Mesenteric fat pad (tissue), 1 donor: ENCODE measurements at places on chromosomes 2 and 18.

GRCh38 chr2:24380820-24381219 is 20.5 kb upstream of the ITSN2 start:
- DNase-seq = no peak

DNA sequence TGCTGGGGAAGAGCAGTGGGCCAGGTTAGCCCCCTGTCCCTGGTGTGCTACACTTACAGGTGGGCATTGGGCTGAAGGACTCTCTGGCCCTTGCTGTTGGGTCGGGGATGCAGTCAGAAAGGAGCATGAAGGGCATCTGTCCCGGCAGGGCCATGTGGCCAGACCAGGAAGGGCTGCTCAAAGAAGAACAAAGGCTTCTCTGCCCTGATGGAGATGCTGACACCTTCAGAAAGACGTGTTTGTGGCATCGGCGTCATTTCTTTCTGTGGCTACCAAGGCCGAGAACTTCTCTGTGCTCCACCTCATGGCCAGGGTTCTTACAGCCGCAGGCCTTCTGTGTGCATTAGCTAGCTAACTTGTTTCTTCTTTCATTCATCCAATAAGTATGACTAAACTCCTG is 239.1 kb downstream of the FAM210A start:
- DNase-seq = no peak

DNA sequence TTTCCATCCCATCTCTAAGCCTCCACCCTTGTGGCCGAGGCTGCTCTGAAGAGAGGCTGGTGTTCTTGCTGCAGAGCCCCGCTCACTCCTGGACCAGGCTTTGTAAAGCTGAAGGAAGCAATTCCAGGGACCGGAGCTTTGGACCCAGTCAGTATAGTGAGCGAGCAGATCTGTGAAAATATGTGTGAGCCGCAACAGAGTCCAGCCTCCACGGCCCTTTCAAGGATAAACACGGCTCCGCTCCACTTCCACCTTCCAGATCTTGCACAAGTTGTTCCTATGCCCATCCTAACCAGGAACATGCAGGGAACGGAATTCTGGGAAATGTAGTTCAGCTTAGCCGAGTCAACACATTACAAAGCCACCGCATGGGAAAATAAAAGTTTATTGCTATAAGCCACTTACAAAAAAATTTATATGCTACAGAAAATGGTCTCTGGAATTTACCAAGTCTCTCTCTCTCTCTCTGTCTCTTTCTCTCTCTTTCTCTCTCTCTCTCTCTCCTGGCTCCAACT is 151.7 kb upstream of the ZNF521 start:
- no peak for DNase-seq

DNA sequence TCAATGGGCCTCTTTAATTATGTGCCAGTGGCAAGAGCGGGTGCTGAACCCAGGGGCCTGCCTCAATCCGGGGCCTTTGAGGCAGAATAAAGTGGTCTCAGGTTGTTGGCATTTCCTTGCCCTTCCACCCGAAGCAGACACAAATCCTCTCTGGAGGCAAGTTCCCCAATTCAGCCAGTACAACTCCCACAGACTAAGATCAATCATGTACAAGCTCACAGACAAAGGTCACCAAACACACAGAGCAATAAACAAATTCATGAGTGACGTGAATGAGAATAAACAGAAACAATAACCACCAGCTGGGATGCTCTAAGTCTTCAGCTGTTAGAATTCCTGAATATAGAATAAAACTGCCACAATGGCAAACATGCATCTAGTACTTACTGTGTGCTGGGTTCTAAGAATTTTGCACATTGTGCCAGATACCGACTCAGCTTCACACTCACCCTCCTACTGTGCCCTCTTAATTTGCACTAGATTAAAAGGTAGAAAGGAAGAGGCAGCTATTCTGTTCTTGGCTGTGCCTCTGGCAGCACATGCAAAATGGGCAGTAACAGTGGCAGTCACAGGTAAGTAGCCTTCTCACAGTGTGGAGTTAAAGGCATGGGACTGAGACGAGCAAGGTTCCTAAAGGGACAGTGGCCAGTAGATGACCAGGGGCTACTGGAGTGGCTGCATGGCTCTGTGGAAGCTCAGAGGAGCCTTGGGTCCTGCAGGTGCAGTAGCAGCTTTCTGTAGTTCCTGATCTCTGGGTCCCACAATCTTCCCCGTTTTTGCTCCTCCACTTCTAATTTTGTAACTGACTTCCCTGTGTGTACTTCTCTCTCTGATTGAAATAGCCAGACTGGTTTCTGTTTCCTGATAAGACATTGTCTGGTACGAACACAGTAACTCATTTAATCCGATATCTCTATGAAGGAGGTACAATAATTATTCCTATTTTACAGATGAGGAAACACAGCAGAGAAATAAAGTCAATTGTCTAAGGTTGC is 34.6 kb upstream of the IL1B start:
- no peak for DNase-seq
